ENCODE measurements at places on chromosomes 6 and 20.

GRCh38 chr6:18096423-18096822, 26.1 kb downstream of the NHLRC1 start:
- DNase-seq: no peak

GRCh38 chr6:44514085-44514484, 126.6 kb downstream of the CDC5L start:
- no peak for DNase-seq

- DNase-seq: no peak
Observed at GRCh38 chr6:23477586-23477985, 648.4 kb upstream of the NRSN1 start.

- DNase-seq: no peak
Observed at GRCh38 chr6:127191716-127192115, 73.2 kb downstream of the RSPO3 start.

- DNase-seq: peak; percentile 15
Observed at GRCh38 chr6:149897015-149897697, 757 bp downstream of the RAET1E start.

DNA sequence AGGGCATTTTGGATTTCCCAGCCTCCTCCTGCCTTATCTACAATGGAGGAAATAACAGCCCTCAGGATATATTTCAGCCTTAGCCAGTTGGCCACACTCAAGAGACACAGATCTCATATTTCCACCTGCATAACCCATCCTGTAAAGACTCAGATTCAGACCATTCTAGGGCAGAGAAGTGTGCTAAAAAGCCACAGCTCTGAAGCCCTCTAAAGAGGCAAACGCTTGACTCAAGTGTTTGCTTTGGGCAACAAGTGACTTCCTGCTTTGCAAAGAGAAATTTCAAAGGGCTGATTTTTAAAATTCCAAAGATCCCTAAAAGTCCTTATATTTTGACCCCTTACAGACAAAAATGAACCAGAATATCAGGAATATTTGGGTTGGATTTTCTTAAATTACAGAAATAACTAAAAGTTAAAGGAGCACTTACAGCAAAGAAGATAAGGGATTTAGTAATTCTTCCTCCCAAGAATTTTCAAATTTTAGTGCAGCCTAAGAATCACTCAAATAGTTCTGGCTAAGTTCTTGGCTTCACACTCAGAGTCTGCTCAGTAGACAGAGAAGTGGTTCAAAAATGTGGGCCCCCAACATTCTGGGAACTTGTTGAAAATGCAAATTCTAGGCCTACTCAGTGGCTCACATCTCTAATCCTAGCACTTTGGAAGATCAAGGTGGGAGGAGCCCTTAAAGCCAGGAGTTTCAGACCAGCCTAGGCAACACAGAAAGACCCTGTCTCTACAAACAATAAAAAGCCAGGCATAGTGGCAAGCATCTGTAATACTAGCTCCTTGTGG, 18.9 kb upstream of the ADGRF5 start:
- DNase-seq: no peak

GRCh38 chr6:92122746-92123145, 1296.6 kb downstream of the EPHA7 start:
- no peak for DNase-seq

GRCh38 chr6:39543095-39543494, 182.1 kb downstream of the KIF6 start:
- DNase-seq: no peak

GRCh38 chr6:54879188-54879985, 32.8 kb downstream of the FAM83B start:
- DNase-seq: no peak

- DNase-seq: peak; percentile 80
Observed at GRCh38 chr6:25992413-25993340, 30.1 kb downstream of the TRIM38 start.

DNA sequence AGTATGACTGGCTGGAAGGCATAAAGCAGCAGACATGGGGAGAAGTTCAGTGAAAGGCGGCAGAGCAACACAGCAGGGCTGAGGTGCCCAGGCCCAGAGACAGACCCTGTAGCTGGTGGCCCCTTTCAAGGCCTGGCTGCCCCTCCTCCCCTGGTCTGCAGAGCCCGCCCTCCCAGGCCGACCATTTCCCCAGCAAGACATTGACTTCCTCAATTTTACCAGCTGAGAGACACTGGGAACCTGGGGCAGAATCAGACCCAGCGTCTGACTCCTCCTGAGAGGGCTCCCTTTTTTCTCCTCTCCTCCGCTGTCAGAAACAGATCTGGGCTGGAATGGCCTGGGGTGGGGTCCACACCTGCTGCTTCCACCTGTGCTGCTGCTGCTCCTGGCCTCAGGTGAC, at the start of gene TREML4:
Gene TREML4, plus strand, starts transcription at position 254 of the 400 bp plus-strand sequence. Its CDS starts 79 bp downstream, at position 333.
- DNase-seq: no peak

DNA sequence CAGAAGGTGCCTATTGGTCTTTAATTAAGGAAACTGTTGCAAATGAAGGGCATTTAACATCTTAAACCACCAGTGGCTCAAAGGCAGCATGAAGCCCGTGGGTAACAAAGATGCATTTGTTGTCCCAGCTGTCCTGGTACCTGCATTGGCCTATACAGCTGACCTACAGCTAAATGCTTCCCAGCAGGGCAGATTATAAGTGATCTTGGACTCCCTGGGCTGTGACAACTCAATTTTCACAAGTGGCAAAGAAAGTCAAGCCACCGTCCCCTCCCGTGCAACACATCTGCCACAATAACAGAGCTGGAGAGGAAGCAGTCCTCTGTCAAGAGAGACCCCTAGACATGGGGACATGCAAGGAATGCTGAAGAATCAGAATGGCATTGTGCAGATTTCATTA, 31.5 kb upstream of the EDN3 start:
- no peak for DNase-seq

DNA sequence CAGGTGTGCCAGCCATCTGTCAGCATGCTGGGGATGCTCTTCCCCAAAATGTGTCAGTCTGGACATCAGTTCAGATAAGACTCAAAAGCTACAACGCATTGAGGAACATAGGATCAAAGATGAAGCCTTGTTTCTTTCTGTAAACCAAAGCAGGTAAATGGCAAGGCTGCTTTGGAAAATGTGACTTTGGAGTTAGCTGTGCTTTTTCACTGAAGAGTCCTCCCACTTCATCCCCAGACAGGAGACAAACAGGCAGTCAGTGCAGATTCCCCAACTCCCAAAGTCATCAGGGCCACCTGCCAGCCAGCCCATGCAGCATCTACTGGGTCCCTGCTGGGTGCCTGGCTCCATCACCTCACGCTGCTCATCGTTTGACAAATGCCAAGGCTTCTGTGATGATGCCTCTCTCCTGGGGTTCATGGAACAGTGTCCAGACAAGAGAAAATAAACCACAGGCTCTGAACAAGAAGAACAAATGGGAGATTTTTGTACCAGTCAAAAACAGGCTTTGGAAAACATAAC, 205.0 kb upstream of the BTBD3 start:
- no peak for DNase-seq

GRCh38 chr6:53866226-53866625, 71.4 kb downstream of the LRRC1 start:
- DNase-seq: no peak

- DNase-seq: no peak
Observed at GRCh38 chr6:152879681-152880080, 103.2 kb downstream of the FBXO5 start.

- no peak for DNase-seq
Observed at GRCh38 chr6:38095054-38095453, 275.5 kb downstream of the ZFAND3 start.
